ENCODE measurements at places on chromosomes 4 and X.
A peak's percentile ranks its signal among the peaks of the same experiment; 100 is the strongest.

DNA sequence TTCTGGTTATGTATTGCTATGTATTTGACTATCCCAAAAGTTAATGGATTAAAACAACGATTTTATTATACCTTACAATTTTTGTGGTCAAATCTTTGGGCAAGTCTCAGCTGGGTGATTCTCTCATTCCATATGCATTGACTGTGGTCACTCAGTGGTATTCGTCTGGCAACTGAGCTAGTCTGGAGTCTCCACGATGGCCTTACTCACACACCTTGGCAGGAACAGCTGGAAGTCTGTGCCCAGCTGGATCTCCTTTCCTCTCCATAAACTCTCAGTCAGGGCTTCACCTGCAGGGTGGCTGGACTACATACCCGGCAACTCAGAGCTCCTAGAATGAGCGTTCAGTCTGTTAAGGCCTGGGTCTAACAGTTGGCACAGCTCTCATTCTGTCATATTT lies 141.1 kb upstream of the WDFY3 start:
- DNase-seq: no peak

DNA sequence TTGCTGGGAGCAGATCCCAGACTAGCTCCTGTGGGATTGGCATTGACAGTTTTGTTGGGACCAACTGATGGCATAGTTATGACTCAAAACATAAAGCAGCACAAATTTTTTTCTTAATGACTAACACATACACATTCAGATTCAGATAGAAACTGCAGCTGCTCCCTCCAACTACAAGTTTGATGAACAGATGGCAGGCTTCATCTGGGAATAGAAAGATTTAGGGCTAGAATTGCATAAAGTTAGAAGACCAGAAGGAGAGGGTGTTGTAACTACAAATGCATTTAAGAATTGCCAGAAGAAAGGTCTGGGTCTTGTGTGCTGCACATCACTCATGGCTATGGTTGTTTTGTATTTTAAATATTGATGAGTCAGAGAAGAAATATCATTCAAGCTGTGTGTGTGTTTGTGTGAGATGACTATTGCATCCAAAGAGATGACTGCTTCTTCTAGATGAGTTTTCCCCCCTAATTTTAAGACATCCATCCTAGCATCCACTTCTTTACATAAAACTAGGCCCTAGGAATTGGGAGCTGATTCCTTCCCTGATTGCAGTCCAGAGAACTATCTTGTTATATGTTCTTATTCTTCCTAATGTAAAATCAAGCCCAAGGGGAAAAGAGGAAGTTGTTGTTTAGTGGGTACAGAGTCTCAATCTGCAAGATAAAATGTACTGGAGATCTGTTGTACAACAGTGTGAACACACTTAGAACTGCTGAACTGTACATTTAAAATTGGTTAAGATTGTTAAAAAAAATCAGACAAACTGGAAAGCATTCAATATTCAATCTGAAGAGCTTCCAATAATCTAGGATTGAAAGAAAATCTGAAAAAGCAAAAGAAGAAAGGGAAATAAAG lies 175.1 kb downstream of the PARM1 start:
- no peak for DNase-seq

DNA sequence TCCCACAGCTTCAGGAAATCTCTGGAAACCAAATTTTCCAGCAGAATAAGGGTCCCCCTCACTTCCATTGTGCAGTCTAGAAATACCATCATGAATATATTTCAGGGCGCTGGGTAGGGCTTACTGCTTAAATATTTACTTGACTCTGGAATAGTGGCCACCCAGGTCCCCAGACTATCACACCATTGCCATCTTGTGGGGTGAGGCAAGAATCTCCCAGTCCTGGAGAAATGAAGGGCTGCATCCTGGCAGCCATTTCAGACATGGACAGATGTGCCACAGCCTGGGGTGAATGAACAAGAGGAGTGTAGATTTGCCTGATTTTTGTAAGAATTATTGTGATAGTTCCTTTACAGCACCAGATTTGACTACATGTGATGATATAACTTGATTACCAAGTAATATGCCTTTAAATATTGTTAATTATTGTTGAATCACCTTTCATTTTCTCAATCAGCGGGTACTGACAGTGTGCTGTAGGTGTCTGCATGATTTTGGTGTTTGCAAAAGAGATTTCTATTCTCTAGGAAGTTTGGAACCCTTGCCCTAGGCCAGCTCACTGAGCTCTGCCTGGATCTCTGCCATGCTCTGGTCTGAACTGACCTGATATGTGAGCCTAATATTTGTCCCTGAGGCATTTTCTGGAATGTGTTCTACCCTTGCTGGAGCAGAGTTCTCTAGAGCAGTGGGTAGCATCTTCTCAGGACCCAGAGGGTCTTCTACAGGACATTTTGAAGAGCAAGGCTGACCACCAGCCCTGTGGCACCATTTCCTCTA lies 183.4 kb downstream of the KIT start:
- no peak for DNase-seq

GRCh38 chrX:153405426-153405825 lies 4.3 kb upstream of the PNMA6E start:
- DNase-seq: no peak

DNA sequence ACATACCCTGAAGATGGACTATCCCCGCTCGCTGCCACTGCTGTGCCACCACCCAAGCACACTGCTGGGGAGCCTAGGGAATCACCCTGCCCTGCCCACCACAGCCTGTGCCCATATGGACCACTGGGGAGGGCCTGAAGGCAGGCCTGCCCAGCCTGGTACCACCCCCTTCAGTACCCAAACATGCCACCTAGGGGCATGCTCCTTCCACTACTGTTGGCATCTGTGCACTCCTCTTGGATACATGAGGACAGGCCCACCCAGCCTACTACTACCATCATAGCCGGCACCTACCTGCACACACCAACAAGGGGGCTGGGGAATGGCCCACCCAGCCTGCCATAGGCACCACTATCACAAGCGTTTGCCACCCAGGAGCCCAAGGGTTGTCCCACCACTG lies 30.1 kb upstream of the PRDX4 start:
- no peak for DNase-seq

- DNase-seq: no peak
Measured at GRCh38 chr4:95066050-95066449, 308.3 kb downstream of the BMPR1B start.

DNA sequence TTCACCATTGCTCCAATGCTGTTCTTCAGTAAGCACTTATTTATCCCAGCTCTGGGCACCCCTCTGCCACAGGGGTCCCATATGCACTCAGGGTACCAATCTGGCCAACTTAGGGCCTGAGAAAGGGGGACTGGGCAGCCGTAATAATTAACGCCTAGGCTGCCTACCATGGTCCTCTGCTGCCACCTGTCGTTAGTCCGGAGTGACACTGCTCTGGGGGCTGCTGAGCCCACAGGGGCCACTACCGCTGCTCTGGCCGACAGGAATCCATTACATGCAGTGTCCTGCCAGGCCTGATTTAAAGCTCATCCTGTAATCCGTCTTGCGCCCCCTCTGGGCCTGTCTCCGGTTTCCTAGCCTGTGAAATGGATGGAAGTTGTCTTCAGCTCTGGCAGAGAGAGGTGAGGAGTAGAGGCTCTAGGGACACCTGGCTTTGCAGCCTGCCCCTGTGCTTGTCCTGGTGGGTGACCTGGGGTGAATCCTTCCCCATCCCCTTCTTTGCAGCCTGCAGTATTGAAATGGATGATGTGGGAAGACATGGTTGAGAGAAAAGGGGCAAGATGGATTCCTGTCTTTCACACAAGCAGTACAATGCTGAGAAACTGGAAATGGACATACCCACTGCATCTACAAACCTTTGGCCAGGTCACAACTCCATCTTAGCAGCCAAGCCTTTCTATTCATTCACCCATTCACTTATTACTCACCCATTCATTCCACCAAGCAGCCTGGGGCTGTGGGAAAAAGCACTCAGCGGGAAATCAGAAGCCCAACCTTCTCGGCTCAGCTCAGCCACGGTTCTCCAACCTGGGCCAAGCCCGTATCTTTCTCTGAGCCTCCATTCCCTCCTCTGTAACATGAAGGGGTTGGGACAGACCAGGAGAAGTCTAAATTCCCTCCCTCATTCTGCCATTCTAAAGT lies 116.3 kb upstream of the NALF2 start:
- DNase-seq: peak; percentile 30

- DNase-seq: no peak
Measured at GRCh38 chr4:121183361-121183760, 19.2 kb upstream of the TNIP3 start.

- no peak for DNase-seq
Measured at GRCh38 chrX:140701480-140701879, 8.1 kb upstream of the LINC00632 start.

GRCh38 chrX:153864101-153864500 lies 21.9 kb downstream of the L1CAM start:
- no peak for DNase-seq

DNA sequence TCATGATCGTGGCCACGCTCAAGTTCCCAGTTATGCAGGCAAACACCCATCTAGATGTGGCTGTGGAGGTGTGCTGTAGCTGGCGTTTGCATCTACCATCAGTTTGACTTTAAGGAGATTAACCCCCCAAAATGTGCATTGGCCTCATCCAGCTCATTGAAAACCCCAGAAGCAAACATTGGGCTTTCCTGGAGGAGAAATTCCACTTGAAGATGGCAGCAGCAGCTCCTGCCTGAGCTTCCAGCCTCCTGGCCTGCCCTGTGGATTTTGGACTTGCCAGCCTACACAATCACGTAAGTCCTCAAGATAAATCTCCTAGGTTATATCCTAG lies 30.2 kb upstream of the SLC25A6 start:
- no peak for DNase-seq

GRCh38 chrX:6777238-6778002 lies 242.5 kb upstream of the VCX3A start:
- no peak for DNase-seq

GRCh38 chr4:111985426-111985825 lies 159.8 kb upstream of the FAM241A start:
- DNase-seq: no peak

- DNase-seq: peak; percentile 75
Measured at GRCh38 chrX:23317799-23318724, 16.6 kb upstream of the PTCHD1 start.

DNA sequence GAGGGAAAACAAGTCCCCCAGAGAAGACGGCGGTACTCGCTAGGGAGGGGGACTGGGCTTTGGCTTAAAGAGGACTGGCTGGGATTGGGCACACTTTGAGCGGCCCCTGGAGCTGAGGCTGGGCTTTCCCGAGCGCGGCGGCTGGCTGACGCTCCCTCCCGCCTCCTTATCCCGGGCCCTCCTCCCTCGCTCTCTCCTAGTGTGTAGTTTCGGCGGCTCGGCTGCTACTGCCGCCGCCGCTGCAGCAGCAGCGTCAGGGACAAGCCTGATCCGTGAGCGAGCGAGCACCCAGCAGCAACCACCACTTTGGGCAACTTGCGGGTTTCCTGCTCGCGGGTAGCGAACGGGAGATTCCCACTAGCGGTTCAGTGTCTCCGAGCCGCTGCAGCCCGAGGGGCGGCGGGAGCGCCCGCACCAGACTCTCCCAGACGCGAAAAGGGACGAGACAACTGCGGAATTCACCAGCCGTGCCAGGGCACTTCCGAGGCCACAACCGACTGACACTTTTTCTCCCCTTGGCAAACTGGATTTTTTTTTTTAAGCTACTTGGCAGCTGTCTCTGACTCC lies 632 bp upstream of the PCDH7 start:
- DNase-seq: peak; percentile 44

DNA sequence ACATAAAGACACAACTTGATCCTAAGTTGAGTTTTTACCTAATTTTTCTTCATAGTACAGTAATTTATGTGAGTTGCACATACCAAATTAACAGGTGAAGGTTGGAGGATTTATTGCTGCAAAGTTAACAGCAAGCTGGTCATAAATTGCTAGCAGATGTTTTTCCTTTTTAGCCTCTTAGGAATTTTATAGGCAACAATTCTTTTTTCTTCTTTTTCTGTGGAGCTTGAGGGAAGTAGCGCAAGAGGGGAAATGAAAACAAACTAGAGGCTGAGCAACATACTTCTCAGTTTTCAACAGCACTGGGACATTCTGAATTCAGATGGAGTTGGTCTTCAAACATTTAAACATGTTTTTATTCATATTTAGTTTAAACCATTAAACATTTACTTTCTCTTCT lies 63.7 kb upstream of the TLR2 start:
- no peak for DNase-seq

GRCh38 chrX:50115973-50116372 lies 84.8 kb downstream of the AKAP4 start:
- DNase-seq: no peak

DNA sequence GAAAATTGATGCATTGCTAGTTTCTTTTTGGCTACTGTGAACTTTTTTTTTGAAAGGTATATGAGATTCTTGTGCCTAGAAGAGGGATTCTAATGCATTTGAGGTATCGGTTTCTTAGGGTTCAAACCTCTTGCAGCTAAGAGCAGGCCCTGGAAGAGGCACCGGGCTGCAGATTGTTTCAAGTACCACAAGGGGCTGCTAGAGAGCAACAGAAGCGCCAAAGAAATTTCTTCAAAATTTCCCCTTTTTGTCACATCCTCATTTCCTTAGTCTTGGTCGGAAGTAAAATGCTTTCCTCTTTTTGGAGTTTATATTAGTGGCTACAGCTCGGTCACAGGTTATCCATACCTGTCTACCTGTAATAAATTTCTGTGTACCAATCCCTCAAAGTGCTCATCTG lies 89.8 kb downstream of the PDGFRA start:
- DNase-seq: peak; percentile 1

DNA sequence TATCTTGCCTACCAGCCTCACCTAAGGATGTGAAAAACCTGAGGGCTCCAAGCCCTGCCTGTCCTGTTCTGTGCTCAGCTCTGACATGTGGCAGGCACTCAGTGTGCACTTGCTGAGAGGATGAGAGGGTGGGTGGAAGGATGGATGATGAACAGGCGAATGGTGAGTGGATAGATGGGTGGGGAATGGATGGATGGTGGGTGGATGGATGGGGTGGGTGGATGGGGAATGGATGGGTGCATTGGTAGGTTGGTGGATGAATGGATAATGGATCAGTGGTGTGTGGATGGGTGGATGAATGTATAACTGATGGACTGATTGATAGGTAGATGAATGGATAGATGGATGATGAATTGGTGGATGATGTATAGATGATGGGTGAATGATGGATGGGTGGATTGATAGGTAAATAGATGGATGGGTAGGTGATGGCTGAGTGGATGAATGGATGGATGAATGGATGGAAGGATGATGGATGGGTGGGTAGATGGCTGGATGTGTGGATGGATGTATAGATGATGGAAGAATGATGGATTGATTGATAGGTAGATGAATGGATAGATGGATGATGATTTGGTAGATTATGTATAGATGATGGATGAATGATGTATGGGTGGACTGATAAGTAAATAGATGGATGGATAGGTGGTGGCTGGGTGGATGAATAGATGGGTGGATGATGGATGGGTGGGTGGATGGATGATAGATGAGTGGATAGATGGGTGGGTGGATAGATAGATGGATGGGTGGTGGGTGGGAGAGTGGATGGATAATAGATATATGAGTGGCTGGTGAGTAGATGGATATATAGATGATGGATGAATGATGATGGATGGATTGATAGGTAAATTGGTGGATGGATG lies 69.3 kb upstream of the NKX1-1 start:
- no peak for DNase-seq

- DNase-seq: no peak
Measured at GRCh38 chr4:8272472-8273428, 3.2 kb downstream of the HTRA3 start.

- no peak for DNase-seq
Measured at GRCh38 chrX:124737771-124738170, 391.4 kb downstream of the SH2D1A start.

All from NCI-H1092 treated with DMSO at 0.1 percent for 48 hours (cell line).